ENCODE measurements at places on chromosomes 3 and 15.

DNA sequence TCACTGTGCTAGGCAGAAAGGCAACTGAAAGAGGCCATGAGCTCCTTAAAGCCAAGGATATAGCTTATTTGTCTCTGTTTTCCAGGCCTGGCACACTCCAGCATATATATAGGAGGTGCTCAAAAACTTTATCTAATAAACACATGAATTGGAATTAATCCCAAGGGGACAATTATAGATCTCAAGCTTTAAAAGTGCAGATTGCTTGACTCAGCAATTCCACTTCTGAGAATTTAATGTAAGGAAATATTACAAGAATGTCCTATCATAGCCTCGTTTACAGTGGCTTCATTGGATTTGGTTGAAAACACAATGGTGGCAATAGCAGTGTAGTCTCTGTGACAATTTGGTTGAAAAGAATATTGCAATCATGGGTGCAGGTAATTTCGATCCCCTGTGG is 267.3 kb downstream of the SHQ1 start:
- no peak for DNase-seq

- no peak for DNase-seq
These were observed 6.4 kb upstream of the GATM start for GRCh38 chr15:45384700-45385099.

DNA sequence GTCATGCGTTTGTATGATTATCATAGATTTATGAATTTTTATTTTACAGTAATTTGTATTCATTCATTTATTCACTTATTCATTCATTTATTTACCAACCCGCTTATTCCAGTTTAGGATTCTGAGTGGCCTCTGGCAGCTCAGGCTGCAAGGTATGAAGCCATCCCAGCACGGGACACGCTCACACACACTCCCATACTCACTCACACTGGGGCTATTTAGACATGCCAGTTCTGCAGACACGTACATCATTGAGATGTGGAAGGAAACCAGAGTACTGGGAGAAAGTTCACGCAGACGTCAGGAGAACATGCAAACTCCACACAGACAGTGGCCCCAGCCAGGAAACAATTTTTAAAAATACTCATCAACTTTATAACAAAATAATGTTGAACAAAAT is 5.1 kb downstream of the CDIN1 start:
- DNase-seq: no peak

DNA sequence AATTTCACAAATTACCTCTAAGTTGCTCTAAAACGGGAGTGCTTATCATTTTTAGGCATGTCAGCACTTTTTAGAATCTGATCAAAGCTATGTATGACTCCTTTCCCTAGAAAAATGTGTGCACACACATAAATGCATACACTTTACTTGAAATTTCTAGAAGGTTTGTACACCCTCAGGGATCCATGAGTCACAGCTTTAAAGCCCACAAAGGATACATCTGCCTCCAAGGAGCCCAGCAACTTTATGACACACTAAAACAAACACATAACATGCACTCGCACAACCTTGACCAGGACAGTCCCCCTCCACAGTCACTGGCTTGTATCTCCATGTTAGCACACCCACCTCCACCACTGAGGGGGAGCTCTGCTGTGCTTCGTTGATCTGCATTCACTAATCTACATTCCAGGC is 722.0 kb upstream of the CFAP20DC start:
- DNase-seq: peak; percentile 73

DNA sequence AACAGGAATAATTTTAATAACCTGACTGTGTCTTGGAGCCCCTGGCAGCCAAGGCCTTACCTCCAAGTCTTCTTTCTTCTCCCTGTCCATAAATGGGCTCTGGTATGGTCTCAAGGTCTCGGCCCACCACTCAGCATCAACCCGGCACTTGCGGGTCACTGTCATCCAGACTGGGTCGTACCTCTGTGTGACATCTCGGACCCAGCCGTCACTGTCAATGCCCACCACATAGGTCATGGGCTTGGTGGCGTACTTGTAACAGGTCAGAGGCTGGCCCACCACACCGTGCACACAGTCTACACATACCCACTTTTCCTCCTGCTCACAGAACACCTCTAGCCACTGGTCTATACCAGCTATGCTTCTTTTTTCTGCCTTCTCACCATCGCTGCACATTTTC is 20.4 kb downstream of the XPC start:
- DNase-seq: no peak

GRCh38 chr3:54931182-54931581 is 3.3 kb upstream of the LRTM1 start:
- no peak for DNase-seq
